Cardiac fibroblast (primary cell): ENCODE measurements at places on chromosomes 6 and 20.
A peak's percentile ranks its signal among the peaks of the same experiment; 100 is the strongest.

DNA sequence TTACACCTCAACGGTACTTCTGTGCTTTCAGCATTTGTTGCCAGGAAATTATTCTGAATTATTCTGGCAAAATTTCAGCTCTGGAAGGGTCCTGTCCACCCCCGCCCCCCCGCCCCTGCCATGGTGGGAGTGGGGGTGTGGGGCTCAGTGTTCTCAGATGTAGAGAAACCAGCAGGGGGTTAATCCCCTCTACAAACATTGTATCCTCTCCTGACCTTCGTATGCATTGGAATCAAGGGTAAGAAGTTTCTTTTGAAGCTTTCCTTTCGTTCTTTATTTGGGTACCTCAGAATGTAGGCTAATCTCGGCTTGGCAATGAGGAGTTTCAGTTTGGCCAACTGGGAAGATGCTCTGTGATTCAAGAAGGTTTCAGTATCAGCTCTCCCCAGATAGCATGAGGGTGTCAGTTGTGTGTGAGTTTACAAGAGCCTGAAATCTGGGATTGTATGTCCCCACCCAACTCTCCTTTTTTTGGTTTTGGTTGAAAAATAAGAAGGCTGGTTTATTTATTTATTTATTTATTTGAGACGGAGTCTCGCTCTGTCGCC, 25.5 kb upstream of the OLIG3 start:
- DNase-seq = no peak

- no peak for DNase-seq
Measured at GRCh38 chr20:13661070-13661685, 22.4 kb upstream of the TASP1 start.

DNA sequence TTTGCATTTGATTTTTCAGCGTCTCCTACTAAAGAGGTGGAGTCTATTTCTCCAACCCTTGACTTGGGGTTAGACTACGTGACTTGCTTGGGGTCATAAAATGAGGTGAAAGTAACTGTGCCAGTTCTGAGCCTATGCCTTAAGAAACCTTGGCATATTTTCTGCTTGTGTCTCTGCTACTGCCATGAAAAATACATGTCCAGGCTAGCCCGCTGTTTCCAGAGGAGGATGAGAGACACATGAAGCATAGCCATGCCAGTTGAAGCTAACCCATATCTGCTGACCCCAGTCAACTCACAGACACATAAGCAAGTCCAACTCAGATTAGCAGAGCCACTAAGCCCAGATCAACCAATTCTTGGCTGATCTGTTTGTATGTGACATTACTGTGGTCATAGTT, 38.7 kb downstream of the SCP2D1 start:
- no peak for DNase-seq

DNA sequence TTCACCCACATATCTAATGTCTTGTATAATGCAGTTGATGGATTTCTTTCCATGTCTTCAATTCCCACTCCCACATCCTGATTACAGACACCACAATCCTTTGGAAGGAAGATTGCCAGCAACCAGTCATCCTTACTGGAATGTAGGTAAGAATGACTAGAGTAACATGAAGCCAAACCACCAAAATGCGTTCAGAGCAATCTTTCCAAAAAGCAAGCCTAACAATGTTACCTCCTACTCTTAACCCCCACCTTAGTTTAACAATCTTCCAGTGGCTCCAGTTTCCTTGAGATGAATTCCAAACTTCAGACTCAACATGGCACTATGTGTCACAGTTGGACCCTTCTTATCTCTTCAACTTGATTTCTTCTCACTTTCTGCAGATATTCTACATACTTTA, 685.6 kb downstream of the DOK5 start:
- no peak for DNase-seq

- DNase-seq = no peak
Measured at GRCh38 chr6:72037006-72037405, 150.7 kb downstream of the RIMS1 start.

DNA sequence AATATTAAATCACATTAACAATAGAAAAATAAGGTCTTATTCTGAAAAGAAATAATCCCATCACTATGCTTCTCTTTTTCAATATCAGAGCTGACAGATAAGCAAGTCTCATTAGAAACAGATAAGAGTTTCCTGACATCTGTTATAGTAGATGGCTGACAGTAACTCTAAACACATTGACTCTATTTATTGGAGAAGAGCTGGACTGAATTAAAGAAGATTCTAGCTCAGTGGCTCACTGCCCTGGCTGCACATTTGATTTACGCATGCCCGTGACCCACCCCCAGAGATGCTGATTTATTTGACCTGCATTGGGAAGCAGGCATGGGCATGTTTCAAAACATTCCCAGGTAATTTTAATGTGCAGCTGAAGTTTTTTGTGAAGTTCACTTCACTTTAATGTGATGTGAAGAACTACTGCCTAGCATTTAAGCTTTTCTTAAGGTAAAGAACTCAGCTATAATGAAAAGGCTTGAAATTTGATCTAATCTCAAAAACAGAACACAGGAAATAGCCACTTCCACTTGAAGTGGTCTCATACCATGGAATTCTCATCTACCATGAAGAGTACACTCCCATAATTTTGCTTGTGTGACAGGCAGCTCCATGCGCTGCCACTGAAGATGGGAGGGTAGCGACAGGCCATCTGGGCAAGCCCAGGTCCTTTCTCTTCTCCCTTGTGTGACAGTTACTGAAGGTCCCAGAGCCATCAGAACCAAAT, 162.3 kb downstream of the TPBG start:
- DNase-seq = no peak

- DNase-seq = peak; percentile 21
Measured at GRCh38 chr6:101088594-101088993, 207.5 kb upstream of the ASCC3 start.

DNA sequence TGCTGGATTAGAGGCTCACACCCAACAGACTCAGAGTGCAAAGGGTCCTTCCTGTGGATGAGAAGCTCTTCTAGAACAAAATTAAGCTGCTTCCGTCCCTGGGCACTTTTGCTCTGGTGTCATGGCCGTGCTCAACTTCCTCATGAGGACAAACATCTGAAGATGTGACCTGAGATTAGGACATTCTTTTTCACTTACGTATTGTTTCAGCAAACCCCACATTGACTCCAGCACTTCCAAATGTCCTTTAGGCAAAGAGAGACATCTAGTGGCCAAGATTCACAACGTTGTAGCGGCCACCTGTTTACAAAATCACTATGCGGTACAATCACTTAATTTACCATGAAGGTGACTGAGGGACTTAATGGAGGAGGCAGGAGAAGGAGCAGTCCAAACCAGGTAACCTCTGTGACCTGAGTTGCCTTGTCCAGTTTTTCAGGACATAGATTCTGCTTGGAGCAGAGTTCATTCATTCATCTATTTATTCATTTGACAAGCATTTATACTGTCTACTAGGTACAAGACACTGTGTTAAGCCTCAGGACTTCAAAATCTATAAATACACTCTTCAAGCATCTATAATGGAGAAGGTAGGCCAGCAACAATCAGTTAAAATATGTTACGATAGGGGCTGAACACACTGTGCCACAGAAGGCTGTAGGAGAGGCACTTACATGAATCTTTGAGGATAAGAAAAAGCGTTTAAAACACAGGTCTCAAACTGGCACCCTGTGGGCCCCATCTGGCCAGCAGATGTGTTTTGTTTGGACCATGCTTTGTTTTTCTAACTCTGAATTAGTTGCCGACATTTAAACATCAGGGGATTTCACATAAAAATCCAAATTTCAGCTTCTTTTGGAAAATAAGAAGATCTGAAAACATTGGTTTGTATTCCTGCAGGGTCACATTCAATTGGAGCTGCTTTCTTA, 5.6 kb upstream of the ADGRF1 start:
- peak; percentile 81 for DNase-seq

DNA sequence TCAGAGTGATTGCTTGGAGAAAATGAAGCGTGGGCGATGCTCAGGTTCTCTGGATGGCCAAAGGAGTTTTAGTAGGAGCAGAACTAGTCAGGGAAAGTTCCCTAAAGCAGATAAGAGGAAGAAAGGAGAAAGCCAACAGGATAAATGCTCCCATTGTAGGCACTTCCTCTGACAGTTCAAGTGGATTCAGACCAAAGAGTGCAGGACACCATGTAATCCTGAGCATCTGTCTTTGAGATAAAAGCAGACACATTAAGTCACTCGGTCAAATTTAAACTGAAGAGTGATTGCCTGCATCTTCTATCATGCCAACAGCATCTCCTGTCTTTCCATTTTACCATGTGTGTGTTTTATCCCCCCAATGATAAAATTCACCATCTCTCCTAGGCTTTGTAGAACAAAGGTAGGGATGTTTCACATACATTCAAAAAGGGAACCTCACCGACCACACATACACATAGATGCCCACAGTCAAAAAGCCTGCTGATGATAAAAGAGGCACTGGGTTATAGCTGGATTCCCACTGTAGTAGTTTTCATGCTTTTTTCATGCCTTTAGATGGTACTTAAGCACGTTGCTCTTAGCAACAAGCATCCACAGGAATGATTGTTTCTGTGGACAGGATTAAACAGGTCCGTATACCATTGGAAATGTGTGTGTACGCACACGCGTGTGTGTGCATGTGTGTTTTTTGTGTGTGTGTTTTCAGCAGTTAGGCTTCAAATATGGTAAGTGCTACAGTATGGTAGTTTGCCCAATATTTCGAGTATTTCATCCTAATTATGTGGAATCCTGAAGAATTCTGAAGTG, 7.0 kb downstream of the GRIK2 start:
- no peak for DNase-seq

DNA sequence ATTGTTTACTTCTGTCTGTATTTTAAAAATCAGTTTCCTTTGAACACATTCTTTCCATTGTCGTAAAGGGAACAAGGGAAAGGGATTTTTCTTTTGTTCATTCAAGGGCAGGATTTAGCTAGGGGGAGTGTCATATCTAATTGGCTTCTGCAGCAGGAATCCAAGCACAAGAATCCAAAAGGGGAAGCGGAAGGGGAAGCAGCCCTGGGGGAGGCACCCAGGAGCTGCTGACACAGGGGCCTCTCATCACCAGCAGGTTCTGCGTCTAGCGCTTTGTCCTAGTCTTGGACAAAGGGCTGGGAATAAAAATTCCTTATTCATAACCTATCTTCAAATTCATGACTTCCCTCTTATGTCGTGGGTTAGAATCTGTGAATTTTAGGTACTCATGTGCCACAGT, 13.7 kb downstream of the RIPK1 start:
- DNase-seq = no peak

DNA sequence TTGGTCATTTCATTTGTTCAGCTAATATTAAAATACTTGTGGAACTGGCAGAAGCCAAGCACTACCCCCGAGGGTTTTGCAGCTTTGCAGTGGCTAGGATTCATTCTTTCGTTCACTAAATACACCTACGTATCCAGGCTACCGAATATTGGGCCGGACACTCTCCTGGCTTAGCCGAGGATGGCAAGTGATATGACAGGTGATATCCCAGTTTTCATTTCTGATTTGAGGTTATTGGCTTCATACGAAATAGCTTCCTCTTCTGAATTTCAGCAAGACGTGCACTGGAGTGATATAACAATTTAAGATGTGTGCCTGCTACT, 536 bp upstream of the MTFR2 start:
- no peak for DNase-seq

DNA sequence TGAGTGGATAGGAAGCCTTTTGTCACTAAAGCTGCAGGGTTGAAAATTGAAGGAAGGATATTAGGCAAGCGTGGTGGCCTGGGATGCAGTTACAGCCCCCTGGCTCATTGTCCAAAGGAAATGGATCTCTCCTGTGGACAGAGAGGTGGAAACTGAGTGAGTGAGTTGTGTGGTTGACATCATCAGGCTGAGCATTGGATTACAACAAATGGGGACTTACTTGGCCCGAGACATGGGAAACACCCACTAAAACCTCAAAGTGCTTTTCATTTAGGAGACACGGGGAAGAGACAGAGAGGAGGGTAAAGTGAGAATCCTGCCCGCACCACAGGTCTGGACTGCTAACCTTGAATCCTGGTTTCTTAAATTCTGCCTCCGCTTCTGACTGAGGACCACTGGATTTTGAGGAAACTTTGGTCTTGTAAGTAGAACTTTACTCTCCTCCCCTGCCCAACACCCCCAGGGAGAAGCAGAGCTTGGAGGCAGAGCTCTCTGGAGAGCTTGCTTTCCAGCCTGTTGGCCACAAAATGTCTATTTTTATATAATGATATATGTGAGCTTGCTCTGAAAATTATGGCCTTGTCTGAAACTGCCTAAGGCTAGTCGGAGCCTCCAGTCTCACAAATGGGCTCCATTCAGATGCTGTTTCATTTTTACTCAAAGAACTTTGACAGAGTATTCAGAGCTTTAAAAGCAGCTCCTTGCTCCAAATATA, at the start of gene PKIG:
Gene PKIG (plus strand): TSS at position 269 of the 715 bp plus-strand sequence. CDS start 31,978 bp downstream, outside the sequence.
- DNase-seq = peak; percentile 92
